ENCODE measurements at places on chromosomes 1 and 21.

GRCh38 chr1:45304311-45305081, 22.2 kb upstream of the HPDL start:
- peak; percentile 30 for DNase-seq

- DNase-seq = peak; percentile 85
Measured at GRCh38 chr1:223683586-223684487, 18.3 kb upstream of the CAPN8 start.

GRCh38 chr1:211174375-211174774, 40.4 kb upstream of the KCNH1 start:
- no peak for DNase-seq

GRCh38 chr1:223792046-223792445, 53.7 kb downstream of the TP53BP2 start:
- no peak for DNase-seq

GRCh38 chr1:240417317-240417716, 194.6 kb downstream of the GREM2 start:
- DNase-seq = no peak

DNA sequence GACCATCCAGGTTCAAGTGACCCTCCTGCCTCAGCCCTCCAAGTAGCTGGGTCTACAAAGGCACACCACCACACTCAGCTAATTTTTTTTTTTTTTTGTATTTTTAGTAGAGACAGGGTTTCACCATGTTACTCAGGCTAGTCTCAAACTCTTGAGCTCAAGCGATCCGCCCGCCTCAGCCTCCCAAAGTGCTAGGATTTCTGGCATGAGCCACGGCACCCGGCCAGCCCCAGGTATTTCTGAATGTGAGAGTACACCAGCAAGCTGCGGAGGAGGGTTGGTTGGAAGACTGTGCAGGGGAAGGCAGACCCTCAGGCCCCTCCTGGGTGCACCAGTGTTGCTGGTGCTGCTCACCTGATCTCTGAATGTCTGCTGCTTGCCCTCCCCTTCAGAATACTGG, 33.1 kb upstream of the SIM2 start:
- no peak for DNase-seq

- no peak for DNase-seq
Measured at GRCh38 chr1:101451888-101452287, 215.1 kb downstream of the S1PR1 start.

- no peak for DNase-seq
Measured at GRCh38 chr1:244150665-244151064, 99.6 kb downstream of the ZBTB18 start.

- DNase-seq = no peak
Measured at GRCh38 chr1:4656533-4657140, 2.2 kb downstream of the AJAP1 start.

DNA sequence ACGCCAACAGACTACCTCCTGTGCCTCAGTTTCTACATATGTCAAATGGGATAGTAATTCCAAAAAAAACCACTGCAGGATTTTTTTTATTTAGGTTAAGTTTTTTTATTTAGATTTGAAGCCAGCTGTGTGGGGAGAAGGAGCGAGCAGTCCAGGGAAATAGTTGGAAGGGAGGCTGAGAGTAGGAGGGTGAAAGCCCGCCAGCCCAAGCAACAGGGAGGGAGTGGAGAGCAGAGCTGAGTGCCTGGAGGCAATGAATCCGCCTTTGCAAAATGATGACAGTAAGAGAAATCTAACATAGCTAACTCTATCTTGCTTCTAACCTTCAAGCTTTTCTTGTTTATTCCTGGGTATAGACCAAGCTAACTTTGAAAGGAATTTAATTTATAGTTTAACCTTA, 15.6 kb upstream of the C1orf198 start:
- no peak for DNase-seq

DNA sequence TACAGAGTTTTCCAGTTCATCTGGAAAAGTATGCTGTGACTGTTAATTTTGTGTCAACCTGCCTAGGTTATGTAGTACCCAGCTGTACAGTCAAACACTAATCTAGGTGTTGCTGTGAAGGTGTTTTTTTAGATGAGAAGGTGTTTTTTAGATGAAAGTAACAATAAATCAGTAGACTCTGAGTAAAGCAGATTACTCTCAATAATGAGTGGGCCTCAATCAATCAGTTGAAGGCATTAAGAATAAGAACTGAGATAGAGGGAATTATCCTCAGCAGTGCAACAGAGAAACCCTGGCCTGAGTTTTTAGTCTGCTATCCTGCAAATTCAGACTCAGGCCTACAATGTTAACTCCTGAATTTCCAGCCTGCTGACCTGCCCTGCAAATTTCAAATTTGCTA, 33.5 kb downstream of the SCAF4 start:
- DNase-seq = no peak

DNA sequence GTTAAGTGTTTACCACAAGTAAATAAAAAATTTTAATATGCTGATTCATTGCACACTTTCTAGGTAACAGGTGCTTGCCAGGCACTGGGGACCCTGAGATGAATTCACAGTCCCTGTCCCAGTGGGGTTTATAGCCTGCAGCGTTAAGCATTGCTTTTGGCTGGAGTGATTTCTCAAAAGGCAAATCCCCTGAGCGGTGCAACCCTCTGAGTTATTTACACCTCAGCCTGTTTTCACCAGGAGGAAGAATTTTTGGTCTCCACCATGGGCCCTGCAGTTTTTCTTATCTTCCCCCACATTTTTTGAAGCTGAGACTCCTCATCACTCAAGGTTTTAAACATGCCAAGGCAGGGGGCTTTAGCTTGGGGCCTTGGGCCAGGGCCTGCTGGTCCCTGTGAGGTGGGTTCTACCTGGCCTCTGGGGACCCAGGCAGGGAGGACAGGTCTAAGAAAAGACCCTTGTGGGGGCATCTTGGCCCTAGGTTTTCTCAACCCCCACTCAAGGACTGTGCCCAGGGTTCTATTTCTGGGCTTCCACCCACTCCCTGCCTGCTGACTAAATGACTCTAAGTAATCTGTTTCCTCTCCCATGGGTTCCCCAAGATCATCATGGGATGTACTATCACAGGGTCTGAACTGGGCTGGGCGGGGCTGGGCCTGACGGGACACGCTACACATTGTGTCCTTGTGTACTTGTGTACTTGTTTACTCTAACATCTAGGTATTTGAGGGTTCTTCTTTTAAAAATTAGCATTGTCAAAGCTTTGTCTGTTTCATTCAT, 10.2 kb upstream of the CHIT1 start:
- DNase-seq = no peak

DNA sequence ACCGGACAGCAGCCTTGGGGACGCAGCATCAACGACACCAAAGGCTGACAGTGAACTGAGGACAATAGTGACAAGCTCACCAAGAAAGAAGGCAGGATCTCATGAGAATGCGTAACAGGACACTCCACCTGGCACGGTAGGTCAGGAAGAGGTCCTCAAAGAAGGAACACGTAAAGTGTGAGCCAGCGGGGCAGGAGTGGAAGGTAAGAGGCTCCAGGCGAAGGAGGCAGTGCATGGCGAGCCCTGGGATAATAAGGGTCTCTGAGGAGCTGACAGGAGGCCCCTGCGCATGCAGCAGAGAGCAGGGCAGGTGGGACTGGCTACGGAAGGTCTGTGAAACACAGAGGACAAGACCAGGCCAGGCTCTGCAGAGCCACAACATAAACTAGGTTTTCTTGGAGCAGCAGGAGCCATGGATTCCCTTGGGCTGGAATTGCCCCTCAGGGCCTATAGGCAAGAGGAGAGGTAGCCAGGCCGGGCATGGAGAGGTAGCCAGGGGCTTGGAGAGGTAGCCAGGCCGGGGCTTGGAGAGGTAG, 8.2 kb downstream of the LSS start:
- DNase-seq = no peak

- no peak for DNase-seq
Measured at GRCh38 chr1:11407301-11407994, 71.5 kb upstream of the DISP3 start.

- DNase-seq = no peak
Measured at GRCh38 chr1:233700338-233700737, 86.4 kb downstream of the KCNK1 start.

DNA sequence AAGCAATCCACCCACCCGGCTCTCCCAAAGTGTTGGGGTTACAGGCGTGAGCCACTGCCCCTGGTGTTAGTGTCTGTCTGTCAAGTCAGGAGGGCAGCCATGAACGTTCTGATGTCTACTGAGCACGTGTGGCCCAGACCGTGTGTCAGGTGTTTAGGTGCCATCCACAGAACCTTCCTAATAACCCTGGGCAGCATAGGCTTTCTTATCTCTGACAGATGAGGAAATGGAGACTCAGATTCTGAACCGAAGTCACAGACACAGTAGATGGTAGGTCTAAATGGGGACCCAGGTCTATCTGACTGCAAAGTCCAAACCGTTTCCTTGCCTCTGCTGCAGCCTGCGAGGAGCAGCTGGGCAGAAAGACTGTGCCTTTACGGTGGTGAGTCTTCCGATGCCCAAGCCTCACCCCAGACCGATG, 622 bp upstream of the IL6R start:
- DNase-seq = no peak

- peak; percentile 25 for DNase-seq
Measured at GRCh38 chr21:15752763-15753407, 23.1 kb downstream of the USP25 start.

- DNase-seq = no peak
Measured at GRCh38 chr1:18342744-18343143, 138.0 kb upstream of the KLHDC7A start.

DNA sequence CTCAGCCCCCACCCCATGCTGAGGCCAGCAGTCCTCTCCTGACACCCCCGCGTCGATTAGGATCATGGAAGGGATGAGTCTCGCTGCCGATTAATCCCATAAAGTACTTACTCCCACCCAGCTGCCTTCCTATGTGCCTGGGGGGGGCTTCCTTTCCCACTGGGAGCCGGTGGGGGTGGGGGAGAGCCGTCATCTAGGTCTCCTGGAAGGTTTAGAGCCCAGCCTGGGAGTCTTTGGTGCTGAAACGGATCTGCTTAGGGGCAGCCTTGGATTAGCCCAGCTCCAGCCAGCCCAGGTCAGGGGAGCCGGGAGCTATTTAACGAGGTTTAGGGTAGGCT, 9.8 kb downstream of the SAMD11 start:
- no peak for DNase-seq

DNA sequence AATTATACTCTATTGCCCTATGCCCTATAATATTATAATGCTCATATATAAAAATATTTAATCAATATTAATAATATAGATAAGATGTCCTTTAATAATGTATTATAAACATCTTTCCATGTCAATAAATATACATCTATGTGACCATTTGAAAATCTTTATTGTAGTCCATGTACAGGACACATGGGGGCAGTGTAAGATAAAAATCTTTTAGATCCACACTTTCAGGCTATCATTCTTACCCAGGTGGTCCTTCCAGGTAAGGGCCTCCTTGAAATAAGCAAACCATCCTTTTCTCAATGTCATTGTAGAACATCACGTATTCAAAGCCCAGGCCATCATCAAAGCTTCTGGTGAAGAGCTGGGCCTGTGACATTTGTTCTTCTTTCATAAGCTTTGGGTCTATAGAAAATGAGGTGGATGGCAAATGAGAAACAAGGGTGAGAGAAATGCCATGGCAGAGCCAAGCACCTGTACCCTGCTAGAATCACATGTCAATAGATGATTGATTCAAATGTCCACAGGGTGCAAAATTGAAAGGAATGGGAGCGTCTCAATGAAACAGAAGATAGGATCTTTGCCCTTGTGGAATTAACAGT, 20.2 kb downstream of the THEM4 start:
- DNase-seq = no peak

- no peak for DNase-seq
Measured at GRCh38 chr1:7727809-7728471, 43.2 kb upstream of the VAMP3 start.

DNA sequence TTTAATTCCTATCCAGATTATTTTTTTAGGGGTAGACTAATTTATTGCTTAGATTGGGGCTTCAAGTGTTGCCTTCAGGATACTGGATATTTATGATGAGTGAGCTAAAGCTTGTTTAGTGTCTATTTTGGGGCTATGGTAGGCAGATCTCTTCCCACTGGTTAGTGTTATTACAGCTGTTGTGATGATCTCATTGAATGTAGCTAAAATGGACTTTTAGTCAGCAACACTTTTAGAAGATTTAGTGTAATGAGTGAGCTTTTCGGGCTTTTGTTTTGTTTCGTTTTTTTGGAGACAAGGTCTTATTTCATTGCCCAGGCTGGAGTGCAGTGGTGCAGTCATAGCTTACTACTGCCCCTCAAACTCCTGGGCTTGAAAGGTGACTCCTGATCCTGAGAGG, 14.2 kb downstream of the THRAP3 start:
- DNase-seq = no peak

DNA sequence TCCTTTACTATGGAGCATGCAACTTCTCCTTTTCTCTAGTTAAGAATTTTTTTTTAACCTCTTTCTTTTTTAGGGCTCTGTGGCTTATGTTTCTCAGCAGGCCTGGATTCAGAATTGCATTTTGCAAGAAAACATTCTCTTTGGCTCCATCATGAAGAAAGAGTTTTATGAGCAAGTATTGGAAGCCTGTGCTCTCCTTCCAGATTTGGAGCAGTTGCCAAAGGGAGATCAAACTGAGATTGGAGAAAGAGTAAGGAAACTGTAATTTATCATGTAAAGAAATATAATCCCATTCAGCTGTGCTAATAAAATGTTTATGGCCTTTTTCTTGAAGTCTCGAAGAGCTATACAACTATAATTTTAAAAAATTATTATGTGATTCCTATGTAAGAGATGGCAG, 70.1 kb downstream of the HSPA13 start:
- DNase-seq = no peak

GRCh38 chr21:32907521-32907920, 118.2 kb upstream of the OLIG2 start:
- no peak for DNase-seq

DNA sequence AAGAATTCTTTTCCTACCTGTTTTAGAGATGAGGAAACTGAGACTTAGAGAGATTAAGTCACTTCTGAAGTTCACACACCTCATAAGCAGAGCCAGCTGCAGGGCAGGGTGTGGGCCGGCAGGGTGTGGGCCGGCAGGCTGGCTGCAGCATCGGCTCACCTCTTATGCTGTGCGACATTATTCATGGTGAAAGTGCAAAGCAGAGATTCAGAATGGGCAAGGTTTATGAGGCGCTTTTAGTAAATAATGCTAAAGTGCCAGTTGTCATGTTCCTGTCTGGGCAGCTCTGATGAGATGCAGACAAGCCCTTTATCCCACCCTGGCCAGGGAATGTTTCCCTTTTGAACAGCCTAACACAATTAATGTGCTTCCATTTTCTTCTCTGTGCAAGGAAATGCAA, 14.6 kb downstream of the MAB21L3 start:
- DNase-seq = no peak

GRCh38 chr1:174569240-174569639, 121.5 kb downstream of the GPR52 start:
- DNase-seq = no peak

- DNase-seq = no peak
Measured at GRCh38 chr1:202069662-202070061, 53.1 kb upstream of the GPR37L1 start.

DNA sequence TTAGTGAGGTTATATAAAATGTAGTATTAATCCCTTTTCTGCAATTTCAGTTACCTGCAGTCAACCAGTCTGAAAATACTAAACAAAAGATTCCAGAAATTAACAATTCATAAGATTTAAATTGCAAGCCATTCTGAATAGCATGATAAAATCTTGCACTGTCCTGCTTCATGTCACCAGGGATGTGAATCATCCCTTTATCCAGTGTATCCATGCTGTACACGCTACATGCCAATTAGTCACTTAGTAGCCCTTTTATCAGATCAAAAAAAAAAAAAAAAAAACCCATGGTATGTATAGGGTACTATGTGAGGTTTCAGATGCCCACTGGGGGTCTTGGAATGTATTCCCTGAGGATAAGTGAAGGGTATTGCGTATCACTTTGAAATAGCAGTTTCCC, 191.3 kb upstream of the HP1BP3 start:
- DNase-seq = no peak

- DNase-seq = no peak
Measured at GRCh38 chr1:205455581-205456382, at the start of gene BLACAT1. TSS of gene BLACAT1 (minus strand) at chr1:205456045.

- no peak for DNase-seq
Measured at GRCh38 chr1:2183937-2184334, 10.6 kb downstream of the FAAP20 start.
